ENCODE measurements at places on chromosomes 3 and 15.

DNA sequence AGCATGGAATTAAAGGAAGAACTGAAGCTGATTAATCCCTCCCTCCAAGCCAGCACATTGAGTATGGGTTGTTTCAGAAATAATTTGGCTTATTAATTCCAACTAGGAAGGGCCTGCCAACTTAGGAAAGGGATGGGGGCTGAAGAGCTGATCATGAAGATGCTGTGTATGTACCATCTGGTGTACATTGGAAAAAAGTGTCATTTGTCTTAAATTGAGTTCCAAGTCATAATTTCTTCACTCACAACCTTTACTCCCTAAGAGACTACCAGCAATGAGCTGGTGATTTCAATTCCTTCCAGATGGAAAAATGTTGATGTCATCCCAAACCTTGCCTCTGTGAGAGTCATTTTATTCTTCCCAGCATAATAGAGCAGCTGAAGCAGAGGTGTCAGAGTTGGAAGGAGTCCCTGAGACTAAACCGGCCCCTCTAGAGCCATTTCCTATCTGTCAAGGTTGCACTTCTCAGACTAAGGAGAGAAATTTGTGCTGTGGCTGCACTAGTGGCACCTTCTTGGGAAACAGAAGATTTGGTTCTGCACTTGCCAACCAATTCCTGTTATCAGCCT, 79.4 kb downstream of the GTPBP8 start:
- DNase-seq: no peak

GRCh38 chr3:128348805-128349531, 117.7 kb downstream of the DNAJB8 start:
- DNase-seq: peak; percentile 29

- DNase-seq: no peak
These were observed 59.1 kb downstream of the DRD3 start for GRCh38 chr3:114119776-114120175.

- no peak for DNase-seq
These were observed 75.9 kb downstream of the STRIT1 start for GRCh38 chr3:155217591-155217990.

- no peak for DNase-seq
These were observed 35.5 kb downstream of the RFX7 start for GRCh38 chr15:56208185-56208584.

- no peak for DNase-seq
These were observed 15.5 kb upstream of the GATM start for GRCh38 chr15:45393851-45394250.

Measured in lower lobe of right lung (tissue), 2 donors.